AML-193 (cell line): ENCODE measurements at places on chromosomes 2 and 18.

DNA sequence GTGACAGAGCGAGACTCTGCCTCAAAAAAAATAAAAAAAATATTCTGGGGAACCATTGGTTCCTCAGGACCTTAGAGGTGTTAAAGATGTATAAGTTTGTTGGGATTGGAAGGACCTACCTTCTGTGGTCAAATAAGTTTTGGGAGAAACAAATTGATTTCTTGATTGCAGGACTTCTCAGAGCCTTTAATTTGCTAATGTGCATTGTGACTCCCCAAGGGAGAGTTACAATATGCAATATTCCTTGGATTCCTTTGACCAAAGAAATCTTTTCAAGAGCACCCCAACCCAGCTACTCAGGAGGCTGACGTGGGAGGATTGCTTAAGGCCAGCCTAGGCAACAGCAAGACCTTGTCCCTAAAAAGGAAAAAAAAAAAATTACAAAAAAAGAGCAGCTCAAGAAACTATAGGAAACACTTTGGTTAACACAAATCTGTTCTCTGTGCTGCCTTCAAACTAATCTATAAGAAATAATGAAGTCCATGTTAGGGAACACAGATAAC, 6.5 kb downstream of the NAGK start:
- no peak for DNase-seq

GRCh38 chr2:117571590-117572349, 242.7 kb upstream of the DDX18 start:
- no peak for DNase-seq

GRCh38 chr2:184692141-184692734, 93.9 kb downstream of the ZNF804A start:
- no peak for DNase-seq

- no peak for DNase-seq
These were observed 145.6 kb downstream of the HDAC4 start for GRCh38 chr2:239255218-239255617.

GRCh38 chr18:50313031-50313607, 25.6 kb upstream of the CXXC1 start:
- no peak for DNase-seq

DNA sequence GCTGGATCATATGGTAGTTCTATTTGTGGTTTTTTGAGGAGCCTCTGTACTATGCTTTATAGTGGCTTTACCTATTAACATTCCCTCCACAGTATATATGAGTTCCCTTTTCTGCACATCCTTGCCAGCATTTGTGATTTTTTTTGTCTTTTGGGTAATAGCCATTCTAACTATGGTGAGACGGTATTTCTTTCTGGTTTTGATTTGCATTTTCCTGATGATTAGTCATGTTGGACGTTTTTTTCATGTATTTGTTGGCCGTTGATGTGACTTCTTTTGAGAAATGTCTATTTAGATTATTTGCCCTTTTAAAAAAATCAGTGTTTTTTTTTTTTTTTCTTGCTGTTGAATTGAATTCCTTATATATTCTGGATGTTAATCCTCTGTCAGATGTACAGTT, 31.1 kb downstream of the ACTR3 start:
- DNase-seq = no peak

GRCh38 chr2:241445426-241445825, 63.0 kb downstream of the STK25 start:
- no peak for DNase-seq

- no peak for DNase-seq
These were observed 132.0 kb downstream of the SNTG2 start for GRCh38 chr2:1082456-1083205.

DNA sequence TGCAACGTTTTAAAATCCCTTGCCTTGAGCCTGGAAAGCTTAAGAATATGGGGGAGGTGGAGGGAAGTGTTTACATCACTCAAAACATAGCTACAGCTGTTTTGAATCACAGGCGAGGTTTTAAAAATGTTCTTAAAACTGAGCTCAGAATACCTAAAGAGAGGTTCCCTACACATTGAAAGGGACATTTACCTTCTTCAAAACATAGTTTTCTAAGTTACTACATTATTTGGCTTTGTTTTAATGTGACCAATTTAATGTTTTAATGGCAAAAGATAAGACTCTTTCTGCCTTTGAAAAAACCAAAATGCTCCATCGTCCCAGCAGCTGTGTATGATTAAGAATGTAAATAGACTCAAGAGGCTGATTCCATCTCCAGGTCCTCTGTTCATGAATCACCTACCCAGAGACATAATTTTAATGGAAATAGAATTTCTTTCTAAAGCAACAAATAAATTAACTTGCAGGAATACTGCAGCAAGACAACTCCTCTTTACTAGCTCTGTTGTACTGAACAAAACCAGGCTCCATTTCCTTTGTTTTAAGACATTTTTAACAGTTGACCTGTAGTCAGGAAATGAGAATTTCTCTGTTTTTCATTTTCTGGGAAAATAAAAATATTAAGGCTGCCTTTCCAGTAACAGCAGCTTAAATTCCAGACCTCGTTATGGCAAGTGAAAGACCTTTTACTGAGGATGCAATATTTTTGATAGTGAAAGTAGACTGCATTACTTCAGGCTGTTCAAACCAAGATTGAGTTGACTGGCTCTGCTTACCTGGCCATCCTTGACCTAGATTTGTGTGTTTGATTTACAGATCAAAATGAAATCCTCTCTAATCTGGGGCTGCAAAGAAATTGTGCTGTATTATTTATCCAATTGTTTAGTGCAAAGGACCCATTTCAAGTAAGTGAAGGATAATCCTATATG, 33.7 kb upstream of the WDR75 start:
- no peak for DNase-seq

DNA sequence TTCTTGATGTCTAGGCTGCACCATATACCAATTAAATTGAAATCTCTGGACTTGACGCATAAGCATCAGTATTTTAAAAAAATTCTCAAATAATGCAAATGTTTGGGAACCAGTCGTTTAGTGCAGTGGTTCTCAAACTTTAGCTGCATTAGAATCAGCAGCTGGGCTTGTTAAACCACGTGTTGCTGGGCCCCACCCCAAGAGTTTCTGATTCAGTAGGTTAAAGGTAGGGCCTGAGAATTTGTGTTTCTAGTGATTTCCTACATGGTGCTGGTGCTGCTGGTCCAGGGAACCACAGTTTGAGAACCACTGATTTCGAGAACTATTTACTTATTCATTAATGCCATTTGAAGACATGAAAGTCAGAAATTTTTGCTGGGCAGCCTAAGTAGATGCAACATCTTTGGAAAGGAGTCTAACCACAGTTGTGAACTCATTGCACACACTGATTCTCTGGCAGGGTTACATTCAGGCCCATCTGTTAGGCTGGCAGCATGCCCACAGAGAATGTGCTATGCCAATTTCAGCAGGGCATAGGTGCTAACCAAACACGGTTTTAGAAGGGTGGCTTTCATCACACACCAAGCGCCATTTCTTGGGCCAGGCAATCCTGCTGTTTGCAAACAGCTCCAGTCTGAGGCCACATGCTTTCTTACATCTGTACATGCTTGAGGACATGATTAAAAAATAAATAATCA, 26.4 kb upstream of the ATP5MC3 start:
- DNase-seq = no peak

DNA sequence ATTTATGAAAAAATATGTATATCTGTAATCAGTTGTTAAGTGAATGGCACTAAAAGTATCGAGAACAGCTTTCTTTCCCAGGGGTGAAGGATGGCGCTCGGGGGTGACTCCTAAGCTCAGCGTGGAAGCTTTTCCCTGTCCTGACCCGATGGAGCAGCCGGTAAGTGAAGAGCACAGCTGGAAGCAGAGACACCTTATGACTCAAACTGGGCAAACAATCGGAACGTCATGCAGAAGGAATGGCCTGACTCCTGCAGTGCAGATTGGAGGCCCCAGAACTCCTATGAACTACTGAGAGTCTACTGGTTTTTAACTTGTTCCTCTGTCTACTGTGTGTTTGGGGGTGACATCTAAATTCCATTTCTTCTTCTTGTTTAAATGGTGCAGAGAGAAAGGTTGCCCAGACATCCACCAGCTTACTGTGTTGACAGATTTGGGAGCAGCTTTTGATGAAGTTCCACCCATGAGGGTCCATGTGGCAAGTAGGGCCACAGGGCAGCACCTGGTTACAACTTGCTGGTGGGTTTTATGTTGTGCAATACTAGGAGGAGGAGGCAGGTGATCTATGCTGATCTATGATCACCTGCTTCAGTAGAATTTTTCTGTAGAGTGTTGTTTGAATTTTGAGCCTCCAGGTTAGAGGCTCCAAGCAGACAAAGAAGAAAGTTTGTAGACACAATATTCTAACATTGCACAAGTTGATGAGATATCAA, 52.8 kb upstream of the TMEM182 start:
- DNase-seq = no peak

GRCh38 chr2:105080461-105080860, 42.6 kb downstream of the MRPS9 start:
- no peak for DNase-seq

DNA sequence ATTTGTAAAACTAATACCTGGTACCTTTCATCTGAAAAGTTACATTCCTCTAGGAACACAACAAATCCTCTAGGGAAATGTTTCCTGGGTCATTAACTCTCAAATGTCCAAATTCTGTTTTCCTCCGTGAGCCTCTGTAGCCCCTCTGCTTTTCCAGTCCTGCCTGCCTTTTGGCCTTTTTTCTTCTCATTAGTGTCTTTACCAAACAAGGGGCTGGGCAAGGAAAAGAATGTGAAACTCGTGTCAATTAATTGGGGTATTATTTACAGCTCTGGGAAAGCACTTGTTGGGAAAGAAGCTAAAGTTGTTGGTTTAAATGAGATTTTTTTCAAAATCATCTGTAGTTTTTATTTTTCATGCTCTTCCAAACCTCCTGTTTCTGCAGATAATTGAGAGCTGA, 198.1 kb upstream of the NRP2 start:
- DNase-seq = no peak

- DNase-seq = no peak
These were observed 1846.4 kb upstream of the PIK3C3 start for GRCh38 chr18:40108596-40108995.

DNA sequence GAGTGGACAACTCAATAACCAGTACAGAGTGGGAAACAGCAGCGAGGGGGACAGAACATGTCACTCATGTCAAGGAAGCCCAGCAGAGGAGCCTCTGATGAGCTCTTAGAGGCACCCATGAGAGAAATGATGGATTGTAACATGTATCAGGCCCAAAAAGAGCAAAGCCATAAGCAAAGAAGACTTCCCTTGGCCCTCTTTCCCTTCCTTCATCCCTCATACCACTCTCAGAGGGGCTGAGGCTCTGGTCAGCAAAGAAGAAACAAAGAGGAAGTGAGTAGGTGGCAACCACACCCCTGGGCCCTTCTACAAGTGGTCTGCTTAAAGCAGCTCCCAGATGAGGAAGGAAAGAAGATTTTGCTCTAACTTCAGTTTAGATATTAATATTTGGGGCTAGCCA, 112.8 kb downstream of the CDC42EP3 start:
- DNase-seq = peak; percentile 77

DNA sequence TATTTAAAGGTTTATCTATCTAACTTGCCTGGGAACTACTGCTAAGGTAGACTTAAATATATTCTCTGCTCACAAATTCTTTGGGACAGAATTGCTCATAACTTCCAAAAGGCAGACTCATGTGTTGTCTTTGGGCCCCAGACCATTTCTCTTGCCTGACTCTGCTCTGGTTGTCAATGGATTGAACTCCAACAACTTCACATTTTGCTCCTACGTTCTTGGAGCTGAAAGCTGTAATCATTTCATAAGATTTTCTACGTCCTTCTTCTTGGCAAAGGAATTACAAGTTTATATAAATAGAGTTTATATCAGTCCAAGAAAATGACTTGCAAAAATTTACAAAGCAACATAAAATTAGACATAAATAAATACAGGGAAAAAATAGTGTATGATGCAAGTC, 32.9 kb upstream of the PPM1B start:
- DNase-seq = no peak

DNA sequence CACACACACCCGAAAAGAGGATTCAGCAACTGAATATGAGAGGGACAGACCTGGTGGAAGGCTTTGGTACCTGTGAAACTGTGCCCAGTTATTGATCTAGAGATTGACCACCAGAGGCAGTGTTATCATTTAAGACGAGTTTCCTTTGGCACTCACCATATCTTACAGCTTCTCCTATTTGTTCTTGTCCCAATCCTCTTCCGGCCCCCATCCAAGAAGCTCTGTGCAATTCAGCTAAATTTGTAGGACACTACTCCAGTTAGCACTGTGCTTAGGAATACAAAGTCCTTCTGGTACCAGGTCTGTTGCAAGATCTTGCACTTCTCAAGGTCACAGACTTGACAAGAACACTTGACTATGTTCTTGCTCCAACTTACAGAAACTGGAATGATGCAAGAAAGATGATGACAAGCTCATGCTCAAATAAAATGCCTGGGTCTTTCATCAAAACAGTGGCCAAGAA, 177.7 kb downstream of the TMEM247 start:
- peak; percentile 35 for DNase-seq

GRCh38 chr2:80527119-80527518, 222.6 kb upstream of the LRRTM1 start:
- DNase-seq = no peak

DNA sequence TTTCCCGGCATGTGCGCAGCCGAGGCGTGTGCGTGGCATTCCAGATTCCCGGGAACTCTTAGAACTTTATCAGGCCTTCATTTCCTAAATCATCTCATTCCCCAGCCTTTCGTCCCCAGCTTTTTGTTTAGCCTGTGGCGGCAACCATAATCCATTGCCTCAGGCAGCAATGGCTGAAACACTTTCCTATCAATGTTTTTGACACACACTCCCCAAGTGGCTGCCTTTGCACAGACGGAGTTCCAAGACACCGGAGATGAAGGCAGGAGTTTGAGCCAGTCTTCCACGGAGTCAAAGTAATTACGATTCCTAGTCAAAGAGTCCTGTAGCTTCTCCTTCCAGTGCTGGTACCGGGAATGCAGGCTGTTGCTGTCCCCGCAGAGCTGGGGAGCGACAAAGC, 64.8 kb downstream of the KCNG2 start:
- DNase-seq = no peak

DNA sequence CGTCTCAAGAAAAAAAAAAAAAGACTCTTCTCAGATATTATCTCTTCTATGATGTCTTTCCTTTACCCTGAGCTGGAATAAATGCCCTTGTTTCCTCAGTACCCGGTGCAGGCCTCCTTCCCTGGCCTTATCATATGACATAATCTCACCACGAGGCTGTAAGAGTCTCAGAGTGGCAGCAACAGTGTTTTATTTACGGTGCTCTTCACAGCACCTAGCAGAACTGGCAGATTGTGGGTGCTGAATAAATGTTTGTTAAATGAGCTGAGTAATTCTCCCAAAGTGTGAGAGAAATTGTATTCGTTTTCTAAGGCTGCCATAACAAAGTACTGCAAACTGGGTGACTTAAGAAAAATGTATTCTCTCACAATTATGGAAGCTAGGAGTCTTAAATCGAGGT, 82.8 kb upstream of the CD28 start:
- no peak for DNase-seq
